ENCODE measurements at places on chromosomes 16 and 17.

- no peak for DNase-seq
Observed at GRCh38 chr17:78958641-78959127, 21.0 kb downstream of the LGALS3BP start.

DNA sequence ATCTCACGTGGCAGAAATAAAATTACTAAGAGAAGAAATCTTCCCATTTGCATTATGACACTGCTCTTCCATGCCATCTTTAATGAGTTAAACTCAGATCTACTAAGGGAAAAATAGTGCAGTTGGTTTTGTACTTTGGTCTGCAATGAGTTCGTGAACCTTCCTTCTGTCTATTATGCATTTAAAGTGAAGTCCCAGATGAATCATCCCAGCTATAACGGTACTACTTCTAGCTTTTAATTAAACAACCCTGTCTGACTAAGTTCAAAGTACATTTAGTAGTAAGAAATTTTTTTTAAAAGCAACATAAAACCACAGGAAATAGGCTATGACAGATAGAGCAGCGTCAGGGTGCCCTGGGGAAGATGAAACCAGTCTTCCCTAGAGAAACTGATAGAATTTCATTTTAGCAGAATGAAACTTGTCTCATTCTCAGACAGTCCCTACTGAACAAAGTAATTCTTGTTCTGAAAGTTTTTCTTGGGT, 1.8 kb downstream of the TMIGD1 start:
- peak; percentile 61 for DNase-seq

GRCh38 chr17:12136243-12136642, 115.6 kb downstream of the MAP2K4 start:
- no peak for DNase-seq

DNA sequence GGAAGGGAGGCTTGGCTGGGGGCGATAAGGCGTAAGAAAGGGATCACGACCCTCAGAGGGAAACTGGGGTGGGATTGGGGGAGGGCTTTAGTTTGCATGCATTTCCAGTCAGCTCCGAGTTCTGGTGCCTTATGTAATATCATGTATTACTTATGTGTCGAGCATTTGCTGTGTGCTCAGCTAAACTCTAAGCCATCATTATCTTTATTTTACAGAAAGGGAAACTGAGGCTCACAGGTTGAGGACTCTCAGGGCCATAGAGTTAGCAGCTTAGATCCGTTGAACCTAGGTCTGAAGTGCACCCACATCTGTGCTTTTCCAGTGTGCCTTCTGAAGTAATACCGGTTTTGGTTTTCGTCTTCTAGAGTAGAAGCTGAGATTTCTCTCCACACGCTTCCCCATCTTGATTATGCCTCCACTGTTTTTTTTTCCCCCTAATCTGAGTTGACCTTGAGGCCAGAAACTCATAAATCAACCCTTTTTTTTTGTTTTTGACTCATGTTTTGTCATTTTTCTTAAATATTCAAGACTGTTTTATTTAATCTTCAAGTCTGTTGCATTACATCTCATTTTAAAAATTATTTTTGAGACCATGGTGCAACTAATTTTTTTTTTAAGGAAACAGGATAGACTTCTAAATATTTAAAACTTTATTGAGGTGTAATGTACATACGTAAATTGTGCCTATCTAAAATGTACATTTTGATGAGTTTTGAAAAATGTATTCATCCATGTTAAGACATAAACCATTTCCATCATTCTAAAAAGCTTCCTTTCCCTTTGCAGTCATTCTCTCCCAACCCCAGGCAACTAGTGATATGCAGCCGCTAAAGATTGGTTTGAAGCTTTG, 741 bp downstream of the CYB5B start:
- DNase-seq, result no peak

DNA sequence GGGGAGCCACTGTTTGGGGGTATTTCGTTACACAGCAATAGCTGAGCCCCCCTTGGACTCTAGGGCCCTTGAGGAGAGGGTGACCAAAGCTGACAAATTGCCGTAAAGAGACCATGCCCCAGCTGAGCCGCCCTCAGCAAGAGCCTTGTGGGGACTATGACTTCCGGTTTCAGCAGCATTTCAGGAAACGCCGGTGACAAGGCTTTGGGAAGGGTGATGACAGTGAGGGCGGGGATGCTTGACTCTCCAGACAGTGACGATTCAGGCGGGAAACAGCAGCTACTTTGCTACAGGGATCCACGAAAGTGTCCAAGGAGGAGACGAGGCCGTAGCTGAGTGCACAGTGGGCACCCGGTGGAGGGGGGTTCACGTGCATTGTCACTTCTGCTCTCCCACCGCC, 360.8 kb downstream of the C16orf95 start:
- no peak for DNase-seq

DNA sequence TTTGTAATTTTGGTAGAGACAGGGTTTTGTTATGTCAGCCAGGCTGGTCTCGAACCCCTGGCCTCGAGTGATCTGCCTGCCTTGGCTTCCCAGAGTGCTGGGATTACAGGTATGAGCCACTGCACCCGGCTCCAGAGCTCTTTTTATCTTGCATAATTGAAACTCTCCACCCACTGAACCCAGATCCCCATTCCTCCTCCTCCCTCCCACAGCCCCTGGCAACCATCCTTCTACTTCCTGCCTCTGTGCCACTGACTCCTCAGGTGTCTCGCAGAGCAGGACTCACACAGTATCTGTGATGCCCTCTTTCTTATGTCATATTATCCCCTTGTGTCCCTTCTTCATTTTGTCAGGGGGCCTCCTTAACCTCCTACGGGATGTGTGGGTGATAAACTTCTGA, 340.7 kb downstream of the SLC39A11 start:
- DNase-seq, result no peak

DNA sequence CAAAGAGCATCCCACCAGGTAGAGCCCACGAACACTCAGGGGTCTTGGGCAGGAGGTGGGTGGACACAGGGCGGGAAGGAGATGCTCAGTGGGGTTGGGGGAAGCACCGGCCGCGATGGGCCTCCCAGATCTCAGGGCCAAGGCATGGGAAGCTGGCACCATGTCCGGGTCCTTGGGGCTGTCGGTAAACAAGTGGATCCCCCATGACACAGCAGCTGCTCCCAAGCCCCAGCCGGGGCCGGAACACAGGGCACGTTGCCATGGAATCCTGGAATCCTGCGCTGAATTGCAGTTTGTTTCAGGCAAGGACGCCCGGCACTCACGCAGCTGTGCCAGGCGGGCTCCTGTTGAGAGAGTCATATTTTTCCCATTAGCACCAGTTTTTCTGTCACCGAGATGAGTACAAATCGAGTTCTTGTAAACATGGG, 23.0 kb upstream of the CHMP6 start:
- peak; percentile 37 for DNase-seq

Data from fibroblast of skin of right biceps (primary cell).